SK-MEL-5 (cell line): ENCODE measurements at places on chromosomes 4 and X.

DNA sequence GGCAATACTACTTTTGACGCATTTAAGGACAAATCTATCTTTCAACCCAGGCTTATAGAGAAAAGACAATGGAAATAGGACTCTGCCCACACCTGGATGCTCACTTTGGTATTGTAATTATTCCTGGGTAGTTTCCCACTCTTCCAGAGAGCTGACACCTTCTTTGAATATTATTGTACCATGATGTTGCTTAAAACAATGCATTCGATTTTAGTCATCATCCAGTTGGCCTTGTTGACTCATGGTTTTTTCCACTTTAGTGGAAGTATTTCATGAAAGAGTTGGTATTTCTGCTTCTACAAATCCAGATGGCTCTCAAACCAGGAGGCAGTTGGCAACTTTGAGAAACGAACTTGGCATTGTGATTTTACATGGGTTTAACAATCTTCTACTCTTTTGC lies 124.2 kb downstream of the ENOX2 start:
- DNase-seq: no peak

- DNase-seq: no peak
These were observed 260.7 kb downstream of the SNCA start for GRCh38 chr4:89576246-89576645.

DNA sequence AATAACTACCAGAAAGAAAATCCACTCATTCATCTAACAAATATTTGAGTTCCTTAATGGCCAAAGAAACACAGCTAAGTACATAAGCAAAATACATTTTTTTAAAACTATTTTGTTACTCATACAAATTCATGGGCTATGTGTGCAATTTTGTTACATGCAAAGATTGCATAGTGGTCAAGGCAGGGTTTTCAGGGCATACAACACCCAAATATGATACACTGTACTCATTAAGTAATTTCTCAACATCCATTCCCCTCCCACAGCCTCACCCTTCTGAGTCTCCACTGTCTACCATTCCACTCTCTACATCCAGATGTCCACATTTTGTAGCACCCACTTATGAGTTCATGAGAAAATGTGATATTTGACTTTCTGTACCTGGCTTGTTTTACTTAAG lies 58.2 kb downstream of the BRWD3 start:
- DNase-seq: no peak

GRCh38 chrX:7024850-7025249 lies 122.7 kb upstream of the STS start:
- DNase-seq: no peak

- peak; percentile 65 for DNase-seq
These were observed 134.5 kb downstream of the BTC start for GRCh38 chr4:74659576-74660411.

DNA sequence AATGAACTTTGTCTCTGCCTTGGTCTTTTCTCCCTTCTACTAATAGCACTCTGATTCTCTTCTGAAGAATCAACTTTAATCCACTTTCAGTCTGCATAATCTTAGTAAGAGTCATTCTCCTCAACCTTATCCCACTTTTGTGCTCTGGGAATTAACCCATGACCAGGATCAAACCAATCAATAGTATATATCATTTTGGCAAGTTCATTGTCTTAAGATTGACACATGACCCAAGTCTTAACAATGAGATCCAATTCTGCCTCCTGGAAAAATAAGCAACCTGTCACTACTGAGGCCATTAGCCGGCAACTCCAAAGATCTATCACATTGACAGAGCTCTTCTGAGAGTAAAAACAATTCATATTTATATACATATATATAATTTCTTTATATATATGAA lies 1358.4 kb upstream of the ADGRL3 start:
- no peak for DNase-seq

DNA sequence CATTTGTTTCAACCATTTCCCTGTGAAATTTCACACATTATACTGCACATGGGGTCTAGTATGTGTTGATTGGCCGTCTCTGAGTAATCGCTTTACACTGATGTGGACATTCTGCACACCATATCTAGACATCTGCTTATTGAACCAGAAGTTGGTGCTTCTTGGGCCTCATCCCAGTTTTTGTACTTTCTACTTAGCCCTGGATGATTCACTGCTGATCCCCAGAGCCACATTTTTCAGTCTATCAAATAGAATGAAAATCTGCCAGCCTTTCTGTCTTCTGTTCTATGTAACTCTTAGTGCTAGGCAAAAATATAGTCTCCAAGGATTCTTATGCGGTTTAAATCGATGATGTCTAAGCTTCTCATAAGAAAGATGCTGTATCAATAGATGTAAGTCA lies 40.5 kb upstream of the RELL1 start:
- no peak for DNase-seq

- no peak for DNase-seq
These were observed 216.9 kb downstream of the PTTG2 start for GRCh38 chr4:38177035-38177546.

DNA sequence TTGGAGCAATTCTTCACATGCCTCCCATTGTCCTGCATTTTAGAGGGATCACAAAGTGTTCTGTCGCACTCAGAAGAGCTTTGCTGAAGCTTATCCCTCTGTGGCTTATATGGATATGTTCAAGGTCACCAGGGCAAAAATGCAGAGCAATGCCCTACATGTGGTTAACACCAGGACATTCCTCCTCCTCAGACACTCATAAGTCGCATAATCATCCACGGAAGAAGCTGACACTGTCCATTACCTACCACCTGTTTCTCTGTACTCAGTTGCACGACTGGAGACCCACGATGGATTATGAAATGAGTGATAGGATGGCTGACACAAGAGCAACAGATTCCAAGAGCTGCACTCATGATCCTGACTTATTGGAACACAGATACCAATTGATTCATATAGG lies 68.7 kb upstream of the PRDX4 start:
- no peak for DNase-seq

- DNase-seq: peak; percentile 2
These were observed 5.9 kb upstream of the ANK2 start for GRCh38 chr4:113043591-113043990.

DNA sequence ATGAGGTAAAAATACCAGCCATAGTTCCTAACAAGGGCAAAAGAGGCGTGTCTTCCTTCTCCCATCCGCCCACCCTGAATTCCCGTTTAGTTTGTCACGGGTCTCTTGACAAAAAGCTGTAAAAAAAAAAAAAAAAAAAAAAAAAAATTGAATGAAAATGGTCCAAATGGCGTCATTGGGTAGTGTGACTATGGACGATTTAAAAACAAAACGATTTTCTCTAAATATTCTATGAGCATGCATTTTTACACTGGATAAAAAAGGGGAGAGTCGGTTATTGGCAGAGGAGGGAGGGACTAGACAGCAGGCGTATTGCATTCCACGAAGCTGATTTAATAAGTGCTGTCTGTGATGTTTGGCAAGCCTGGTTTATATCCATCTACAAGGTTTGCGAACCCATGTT lies at the start of gene FAM133A:
TSS of gene FAM133A (plus strand) at position 338 of the 403 bp plus-strand sequence. CDS start 35,214 bp downstream, outside the sequence.
- no peak for DNase-seq

- DNase-seq: no peak
These were observed 72.0 kb upstream of the PJA1 start for GRCh38 chrX:69237236-69237635.
